ENCODE measurements at places on chromosomes 6 and 20.

- DNase-seq = no peak
These were observed 91.9 kb downstream of the PDE10A start for GRCh38 chr6:165571068-165571682.

DNA sequence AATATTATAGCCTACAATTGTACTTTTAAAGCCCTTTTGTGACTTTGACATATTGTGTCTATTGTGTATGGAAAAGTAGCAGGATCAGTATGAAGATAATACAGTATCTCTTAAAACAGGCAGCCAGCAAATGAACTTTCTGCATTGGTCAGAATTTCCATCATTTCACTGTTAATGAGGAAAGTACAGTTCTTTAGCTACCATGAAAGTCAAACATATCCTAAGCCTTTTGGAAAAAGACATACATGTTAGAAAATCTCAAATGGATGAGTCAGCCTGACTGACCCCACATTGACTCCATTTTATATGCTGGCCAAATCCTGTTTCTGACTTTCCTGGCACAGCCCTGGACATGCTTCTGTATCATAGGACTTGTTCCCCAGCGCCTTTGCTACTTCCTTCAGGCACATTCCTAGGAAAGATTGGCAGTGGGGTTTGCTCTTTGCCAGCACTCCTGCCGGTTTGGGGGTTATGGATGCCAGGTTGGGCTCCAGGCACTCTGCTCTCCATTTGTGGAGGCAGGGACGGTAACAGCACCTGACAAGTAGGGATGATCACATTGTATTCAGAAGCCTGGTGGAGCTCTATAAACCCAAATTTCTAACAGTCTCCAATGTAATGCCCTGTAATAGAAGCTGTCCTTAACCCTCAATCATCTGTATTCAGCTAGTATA lies 43.7 kb downstream of the TOP1 start:
- no peak for DNase-seq

- no peak for DNase-seq
These were observed 2.5 kb downstream of the RPL10A start for GRCh38 chr6:35470663-35471120.

- DNase-seq = no peak
These were observed 102.9 kb downstream of the SLX4IP start for GRCh38 chr20:10537850-10538480.

DNA sequence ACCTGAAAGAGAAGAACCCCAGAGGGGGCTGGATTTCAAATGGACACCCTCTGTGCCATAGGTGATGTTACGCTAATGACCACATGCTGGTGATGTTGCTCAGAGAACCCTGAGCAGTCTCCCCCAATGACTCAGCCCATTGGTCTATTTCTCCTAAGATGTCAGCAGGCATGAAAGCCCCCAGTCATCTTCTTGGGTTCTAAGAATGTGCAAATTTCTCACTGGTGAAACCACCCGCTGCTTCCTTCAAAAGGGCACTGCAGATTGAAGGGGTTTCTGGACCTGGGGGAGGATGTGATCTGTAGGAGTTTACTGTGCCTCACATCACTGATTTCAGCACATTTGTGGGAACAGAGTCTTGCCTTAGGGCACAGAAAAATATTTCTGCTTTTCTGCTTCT lies 298.4 kb upstream of the MOCS1 start:
- no peak for DNase-seq

- no peak for DNase-seq
These were observed 41.1 kb upstream of the MAP3K4 start for GRCh38 chr6:160950507-160950906.

DNA sequence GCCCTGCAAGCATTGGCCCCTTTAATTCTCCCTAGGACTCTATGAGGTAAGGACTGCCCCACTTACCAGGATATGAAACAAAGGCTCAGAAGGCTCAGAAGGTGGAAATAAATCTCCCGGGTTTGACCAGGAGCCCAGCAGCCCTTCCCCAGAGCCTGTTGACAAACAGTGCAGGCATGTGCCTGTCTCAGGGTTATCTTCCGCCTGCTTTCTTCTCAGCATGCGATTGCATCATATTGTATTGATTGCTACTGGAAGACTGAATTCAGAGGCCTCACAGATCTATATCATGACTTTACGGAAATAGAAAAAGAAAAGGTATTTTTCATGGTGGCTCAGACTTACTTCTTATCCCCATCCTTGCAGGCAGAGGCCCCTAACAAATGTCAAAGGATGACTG lies 92.7 kb downstream of the PHACTR3 start:
- DNase-seq = no peak

GRCh38 chr20:7736336-7736735 lies 203.9 kb downstream of the HAO1 start:
- DNase-seq = no peak

DNA sequence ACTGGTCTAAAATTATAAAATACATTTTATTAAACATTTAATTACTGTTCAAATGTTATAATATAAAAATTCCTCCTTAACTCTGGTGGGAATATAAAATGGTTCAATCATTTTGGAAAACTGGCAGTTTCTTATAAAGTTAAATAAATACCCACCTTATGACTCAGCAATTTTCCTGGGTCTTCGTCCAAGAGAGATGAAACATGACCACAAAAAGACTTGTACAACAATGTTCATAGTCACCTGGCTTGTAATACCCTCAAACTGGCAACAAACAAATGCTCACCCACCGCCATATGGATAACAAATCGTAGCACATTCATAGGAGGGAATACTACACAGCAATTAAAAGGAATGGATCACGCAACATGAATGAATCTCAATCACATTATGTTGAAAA lies 66.0 kb upstream of the RIN2 start:
- no peak for DNase-seq

DNA sequence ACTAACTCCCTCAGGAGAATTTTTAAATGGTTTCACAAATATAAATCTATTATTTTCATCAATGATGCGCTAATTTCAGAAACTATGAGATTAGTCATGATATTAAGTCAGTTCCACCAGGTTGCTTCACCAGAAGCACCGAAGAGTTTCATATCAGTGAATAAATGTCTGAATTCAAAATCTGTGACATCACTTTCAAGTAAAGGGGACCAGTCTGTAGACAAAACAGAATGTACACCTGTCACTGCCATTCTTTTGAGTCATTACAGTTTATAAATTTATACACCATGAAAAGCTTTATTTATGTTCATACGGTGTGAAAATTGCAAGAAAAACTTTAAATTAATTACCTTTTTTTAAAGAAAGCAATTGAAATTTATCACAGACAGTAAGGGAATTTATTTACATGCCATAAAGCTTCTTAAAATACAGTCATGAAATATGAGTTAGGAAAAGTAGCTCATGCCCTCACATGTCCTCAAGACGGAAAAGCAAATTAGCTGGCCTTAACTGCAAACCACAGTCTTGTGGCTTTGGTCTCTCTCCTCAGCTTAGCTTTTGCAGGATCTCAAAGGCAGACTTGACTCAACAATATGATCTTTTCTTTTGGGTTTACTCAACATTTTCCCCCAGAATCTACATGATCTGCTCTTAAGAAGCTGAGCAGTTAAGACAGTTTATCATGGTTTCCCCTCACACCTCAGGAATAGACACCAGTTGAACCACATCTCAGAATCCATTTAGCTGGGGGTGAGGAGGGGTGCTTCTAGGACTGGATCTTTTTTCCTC lies 177.7 kb upstream of the MCHR2 start:
- DNase-seq = no peak

GRCh38 chr6:90436403-90436802 lies 139.8 kb upstream of the BACH2 start:
- no peak for DNase-seq

DNA sequence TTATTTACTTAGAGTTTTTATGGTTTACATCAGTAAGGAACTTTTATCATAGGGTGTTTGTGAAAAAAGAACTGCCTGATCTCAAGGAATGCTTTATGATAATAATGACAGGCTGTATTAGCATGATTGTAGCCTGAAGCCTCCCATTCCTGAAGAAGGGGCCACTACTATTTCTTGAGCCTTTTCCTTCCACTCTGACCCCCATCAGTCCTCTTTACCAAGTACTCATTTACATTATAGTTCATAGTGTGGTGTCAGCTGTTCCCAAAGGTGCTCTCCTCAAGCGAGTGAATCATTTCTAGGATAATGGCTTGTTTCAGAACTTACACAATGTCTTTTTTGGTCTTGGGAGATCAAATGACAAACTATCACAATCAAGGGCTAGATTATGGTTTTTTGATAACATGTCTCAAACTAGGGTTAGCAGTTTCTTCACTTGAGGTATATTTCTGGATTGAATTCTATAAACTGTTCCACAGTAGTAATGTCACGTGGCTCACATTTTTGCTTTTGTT lies 283.6 kb downstream of the CDKAL1 start:
- DNase-seq = no peak

DNA sequence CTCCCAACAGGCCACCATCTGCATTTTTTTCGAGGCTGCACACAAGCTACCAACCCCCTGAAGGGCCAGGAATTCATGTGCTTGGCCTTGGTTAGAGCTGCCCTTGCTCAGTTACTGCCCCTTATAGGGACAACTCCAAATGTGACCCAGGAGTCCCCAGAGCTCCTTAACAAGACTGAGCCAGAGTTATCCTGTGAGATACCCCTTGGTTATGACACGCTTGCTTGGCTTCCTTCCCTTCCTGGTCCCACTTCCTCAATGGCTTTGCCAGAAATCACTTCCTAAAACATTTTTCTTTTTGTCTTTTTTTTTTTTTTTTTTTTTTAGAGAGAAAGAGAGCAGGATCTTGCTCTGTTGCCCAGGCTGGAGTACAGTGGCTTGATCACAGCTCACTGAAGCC lies 8.9 kb downstream of the TREM1 start:
- no peak for DNase-seq

GRCh38 chr20:54502179-54502578 lies 26.8 kb downstream of the DOK5 start:
- no peak for DNase-seq

DNA sequence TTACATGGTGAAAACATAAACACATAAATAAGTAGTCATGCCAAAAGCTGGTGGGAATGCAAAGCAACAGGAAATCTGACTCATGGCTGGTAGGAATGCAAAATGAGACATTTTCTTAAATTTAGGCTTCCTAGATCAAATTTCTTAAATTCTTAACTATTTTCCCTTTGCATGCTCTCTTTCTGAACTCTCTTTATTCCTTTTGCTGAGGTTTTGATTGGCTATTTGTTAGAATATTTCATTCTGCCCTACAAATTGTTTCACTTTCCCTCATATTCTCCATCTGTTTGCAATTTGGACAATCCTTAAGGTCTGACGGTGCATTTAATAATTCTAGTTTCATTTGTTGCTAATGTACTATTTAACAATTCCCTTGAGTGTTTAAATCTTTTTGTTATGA lies 437.5 kb upstream of the RGS17 start:
- DNase-seq = no peak

Data from DMS 273 treated with DMSO at 0.1 percent for 48 hours (cell line).